ENCODE measurements at places on chromosomes 1 and 21. TPM values are rescaled to one million over a fixed set of nuclear protein-coding genes. Genes with fewer than 3 reads are reported as not detected.

LCE1C gene
- not detected for total RNA-seq

CACNA1E gene
- under 0.01 TPM for total RNA-seq

PPM1J gene
- total RNA-seq: 2.3 TPM

COP1 gene
- total RNA-seq: 44.0 TPM

KCNT2 gene
- total RNA-seq: 2.8 TPM

OR2AK2 gene
- total RNA-seq: not detected

TNFSF4 gene
- 2.3 TPM for total RNA-seq

CENPS gene
- total RNA-seq: 25.3 TPM

CELA3B gene
- total RNA-seq: not detected

IL22RA1 gene
- not detected for total RNA-seq

MEGF6 gene
- 38.9 TPM for total RNA-seq

LRRC41 gene
- 89.5 TPM for total RNA-seq

RGS16 gene
- 0.58 TPM for total RNA-seq

B3GALT2 gene
- 2.1 TPM for total RNA-seq

RIPPLY3 gene
- not detected for total RNA-seq

DMRTA2 gene
- total RNA-seq: not detected

S100A1 gene
- not detected for total RNA-seq

SMAP2 gene
- total RNA-seq: 10.4 TPM

MSH4 gene
- 0.38 TPM for total RNA-seq

RHBG gene
- total RNA-seq: not detected

SLC19A1 gene
- total RNA-seq: 7.5 TPM

BRDT gene
- not detected for total RNA-seq

SYT14 gene
- total RNA-seq: 2.0 TPM

GBP5 gene
- 0.38 TPM for total RNA-seq

GNAI3 gene
- 19.9 TPM for total RNA-seq

FMN2 gene
- total RNA-seq: 73.6 TPM

MLLT11 gene
- 5.9 TPM for total RNA-seq

PEAR1 gene
- 9.2 TPM for total RNA-seq

KRTAP10-9 gene
- not detected for total RNA-seq

TMCO4 gene
- total RNA-seq: 12.7 TPM

AMY1B gene
- not detected for total RNA-seq

MCOLN2 gene
- 2.8 TPM for total RNA-seq

MOB3C gene
- total RNA-seq: 10.7 TPM

ACTA1 gene
- total RNA-seq: not detected

PKP1 gene
- total RNA-seq: 0.19 TPM

MTF1 gene
- 3.3 TPM for total RNA-seq

MTX1 gene
- total RNA-seq: 57.3 TPM

PTGER3 gene
- total RNA-seq: 0.77 TPM

RER1 gene
- 126 TPM for total RNA-seq

GRIK1 gene
- total RNA-seq: not detected
